ENCODE measurements at places on chromosomes 16 and 17.

DNA sequence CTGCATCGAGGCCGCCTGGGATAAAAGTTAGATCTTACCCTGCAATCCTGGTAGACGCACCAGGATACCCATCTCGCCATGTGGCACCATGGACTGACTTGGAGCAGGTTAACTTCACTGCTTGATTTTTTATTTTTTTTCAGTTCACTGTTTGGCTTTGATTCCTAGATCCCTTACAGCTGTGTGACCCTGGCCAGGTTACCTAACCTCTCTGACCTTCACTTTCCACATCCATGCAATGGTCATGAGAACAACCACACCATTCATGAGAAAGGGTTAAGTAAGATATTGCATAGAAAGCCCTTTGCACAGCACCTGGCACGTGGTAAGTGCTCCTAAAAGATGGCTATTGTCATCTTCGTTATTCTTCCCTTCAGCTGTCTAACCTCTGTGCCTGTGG lies 230.5 kb downstream of the SOX9 start:
- DNase-seq = no peak

GRCh38 chr16:3623642-3624041 lies 12.2 kb upstream of the SLX4 start:
- no peak for DNase-seq

GRCh38 chr16:50040018-50040417 lies 15.0 kb downstream of the CNEP1R1 start:
- DNase-seq = no peak

- DNase-seq = no peak
Measured at GRCh38 chr16:85616607-85617321, 3.6 kb downstream of the GSE1 start.

DNA sequence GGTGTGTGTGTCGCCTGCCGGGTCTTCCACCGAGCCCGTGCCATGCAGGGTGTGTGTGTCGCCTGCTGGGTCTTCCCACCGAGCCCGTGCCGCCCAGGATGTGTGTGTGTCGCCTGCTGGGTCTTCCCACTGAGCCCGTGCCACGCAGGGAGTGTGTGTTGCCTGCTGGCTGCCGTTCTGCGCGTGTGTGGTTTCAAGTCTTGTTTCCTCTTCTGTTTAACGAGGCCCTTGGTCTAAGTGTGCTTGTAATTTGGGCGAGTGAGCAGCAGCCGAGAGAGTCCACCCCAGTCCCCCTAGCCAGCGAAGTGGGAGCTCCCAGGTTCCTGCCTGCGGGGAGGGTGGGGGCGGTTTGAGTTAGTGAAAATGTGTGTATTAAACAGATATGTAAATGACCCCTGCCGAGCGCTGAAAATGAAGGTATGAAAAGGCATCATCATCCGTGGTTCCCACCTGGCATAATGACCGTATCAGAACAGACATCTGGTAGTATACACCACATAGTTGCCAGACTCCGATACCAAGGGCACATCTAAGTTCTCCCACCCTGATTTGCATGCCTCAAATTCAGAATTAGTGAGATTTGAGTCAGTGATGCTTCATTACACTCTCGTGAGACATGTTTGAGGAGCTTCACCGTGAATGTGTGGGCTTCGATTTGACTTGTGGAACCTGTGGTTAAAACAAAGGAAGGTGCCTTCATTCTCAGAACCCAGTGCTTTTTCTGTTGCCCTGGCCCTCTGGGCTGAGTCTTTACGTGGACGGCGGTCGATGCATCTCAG lies 114.5 kb upstream of the CHMP6 start:
- no peak for DNase-seq

DNA sequence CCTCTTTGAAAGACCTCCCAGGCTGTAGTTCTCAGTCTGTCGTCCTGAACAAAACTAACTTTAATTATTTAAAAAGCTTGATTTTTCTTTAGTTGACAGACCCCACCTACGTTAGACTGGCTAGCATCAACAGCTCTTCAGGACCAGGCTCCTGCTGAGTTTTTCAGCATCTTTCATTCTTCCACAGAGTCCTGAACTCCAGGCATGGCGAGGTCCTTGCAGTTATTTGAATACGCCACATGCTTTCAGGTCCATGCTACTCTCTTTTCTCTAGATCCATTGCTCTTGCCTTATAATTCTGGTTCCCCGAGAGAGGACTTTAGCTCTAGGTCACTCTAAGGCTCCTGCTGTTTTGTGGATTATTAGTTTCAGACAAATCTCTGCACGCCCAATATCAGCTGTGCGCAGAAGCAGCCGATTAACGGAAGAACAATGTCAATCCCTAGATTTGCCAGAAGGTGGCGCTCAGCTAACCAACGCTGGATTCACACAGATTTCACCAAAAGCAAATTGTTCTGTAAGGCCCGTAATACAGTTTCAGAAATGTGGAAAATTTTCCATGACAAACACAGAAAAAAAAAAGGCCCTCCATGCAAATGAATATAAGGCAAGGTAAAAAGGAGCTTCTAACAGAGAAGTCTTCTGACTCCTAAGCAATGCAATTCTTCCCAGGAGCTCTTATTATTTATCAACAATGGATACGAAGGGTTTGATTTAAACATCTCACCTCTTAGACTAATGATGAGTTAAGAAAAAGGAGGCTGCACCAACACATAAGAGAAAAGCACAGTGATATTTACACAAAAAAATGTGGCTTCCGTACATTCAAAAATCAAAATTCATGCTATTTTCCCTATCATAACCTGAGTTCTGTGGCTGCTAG lies 33.5 kb upstream of the BCO1 start:
- no peak for DNase-seq

DNA sequence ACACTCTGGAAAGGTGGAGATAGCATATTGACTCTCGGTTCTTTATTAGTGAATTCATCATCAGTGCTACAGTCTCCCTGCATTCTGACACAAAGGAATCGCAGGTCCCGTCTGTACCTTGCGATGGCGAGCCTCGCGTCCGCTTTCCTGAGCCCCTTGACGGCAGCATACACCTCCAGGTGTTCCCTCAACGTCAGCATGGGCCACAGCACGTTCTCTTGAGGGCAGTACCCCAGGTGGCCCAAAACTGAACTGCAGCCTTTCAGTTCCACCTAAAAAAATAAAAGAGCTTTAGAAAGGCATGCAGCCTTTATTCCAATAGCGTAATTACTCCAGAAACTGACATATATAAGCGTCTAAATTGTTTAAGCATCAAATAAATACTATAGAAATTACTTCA lies 24.2 kb upstream of the ABCA9 start:
- no peak for DNase-seq

GRCh38 chr17:42413464-42414040 lies 9.5 kb downstream of the CAVIN1 start:
- no peak for DNase-seq

DNA sequence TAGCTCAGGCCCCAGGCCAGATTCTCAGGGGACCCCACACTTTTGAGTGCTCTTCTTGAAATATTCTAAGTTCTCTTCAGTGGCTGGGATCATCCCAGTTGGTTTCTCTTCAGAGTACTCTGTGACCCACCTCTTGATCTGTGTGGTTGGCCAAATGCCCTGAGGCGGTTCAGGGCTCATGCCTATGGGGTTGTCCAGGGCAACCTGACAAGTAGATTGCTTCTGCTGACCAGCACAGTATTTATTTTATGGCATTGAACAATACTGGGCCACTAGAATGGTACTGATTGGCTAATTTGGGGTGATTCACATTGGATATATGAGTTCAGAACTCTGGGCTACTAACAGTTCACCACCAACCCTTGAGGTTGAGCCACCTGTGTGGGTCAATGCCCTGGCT lies 7.4 kb upstream of the GOSR2 start:
- no peak for DNase-seq
